ENCODE measurements at places on chromosomes 16 and 17.

DNA sequence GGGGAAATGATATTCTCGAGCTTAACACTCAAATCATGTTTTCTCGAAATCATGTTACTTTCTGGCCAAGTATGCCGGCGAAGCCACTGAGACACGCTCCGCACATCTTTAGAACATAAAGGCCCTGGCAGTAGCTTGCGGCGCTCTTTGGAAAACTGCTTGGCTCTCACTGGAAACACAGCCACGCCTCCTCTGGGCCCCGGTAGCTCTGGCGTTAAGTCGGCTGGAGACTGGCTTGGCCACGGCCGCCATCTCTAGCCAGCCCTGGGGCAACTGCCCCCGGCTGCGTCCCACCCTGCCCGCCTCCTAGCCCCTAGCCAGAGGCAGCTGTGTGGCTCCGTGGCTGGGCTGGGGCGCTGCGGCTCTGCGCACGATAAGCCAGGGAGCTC is 9.2 kb upstream of the BAIAP2 start:
- no peak for DNase-seq

GRCh38 chr16:78902321-78902720 is 698.2 kb downstream of the MAF start:
- no peak for DNase-seq

DNA sequence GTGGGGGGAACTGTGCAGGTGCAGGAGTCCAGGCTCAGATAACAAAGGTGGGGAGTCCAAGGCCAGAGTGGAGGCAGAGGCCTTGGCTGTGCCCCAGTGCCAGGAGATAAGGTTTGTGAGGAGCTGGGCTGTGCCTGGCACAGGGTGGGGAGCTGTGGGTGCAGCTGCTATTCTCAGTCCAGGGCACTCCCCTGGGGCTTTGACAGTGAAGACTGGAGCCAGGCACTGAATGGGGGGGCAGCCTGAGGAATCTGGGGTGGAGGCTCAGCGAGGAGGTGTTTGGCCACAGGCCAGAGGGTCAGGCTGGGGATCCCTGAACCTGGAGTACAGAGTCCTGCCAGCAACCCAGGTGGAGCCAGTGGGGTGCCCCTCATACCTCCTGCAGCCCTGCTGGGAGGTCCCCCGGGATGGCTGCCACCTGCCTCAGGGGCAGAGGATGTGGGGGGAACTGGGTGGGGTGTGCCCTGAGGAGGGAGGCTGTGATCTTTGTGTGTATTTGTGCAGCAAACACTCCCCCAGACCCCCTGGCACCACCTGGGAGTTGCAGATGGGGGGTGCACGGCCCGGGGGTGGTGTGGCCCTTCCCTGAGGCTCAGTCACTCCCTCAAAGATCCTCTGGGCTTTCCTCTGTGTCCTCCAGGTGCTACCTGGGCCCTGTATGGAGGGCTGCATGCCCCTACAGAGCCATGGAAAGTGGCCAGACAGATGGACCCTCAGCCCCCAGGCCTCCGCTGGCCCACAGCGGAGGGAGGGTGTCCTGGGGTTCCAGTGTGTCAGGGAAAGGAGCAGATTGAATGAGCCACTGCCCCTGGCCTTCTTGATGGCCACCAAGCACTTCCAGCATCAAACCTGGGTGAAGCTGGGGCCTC is 44.5 kb upstream of the SMPD3 start:
- no peak for DNase-seq

GRCh38 chr17:58390884-58391283 is 26.4 kb downstream of the RNF43 start:
- no peak for DNase-seq

- DNase-seq: no peak
These were observed 21.7 kb upstream of the DOK4 start for GRCh38 chr16:57508035-57508425.

DNA sequence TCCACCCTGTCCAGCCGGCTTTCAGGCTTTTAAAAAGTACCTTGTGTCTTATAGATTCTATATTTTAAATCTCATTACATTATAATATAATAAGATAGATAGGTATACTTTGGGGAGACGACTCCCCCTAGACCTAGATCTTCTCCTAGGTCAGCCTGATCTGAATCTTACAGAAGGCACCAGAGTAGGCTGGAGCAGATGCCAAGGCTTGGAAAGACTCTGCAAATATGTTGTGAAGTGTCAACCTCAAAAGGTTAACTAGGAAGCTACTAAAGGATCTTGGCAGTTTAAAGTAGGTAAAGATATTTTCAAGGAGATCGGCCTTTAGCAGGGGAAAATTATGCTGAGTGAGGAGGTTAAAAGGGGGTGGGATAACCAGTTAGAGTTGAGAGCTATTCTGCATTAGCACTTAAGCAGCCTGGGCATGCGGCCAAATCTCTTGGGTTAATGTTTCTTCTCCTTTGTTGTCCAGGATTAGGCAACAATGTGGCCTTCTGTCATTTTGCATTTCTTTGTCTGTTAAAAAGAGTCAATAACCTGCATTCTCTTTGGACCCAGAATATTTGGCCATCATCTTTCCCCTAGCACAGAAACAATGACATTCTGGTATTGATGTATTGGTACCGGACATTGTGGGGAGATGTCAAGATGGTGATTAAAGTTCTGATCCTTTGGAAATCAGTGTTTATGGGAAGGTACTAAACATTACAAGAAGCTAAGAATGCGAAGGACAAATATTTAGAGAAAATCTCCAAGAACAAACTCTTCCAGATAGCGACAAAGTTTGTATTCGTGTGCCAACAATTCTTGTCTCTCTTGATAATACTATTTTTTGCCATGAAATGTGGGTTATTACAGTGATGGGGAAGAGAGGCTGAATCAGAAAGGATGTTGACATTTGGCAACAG is 51.2 kb upstream of the DHX40 start:
- DNase-seq: no peak

- no peak for DNase-seq
These were observed 9.0 kb upstream of the PPP1R27 start for GRCh38 chr17:81843713-81844326.

Measured in activated T-helper 1 cell treated with anti-CD3 and anti-CD28 coated beads, Interleukin-2, amount 50 U/mL, for 16 hours (primary cell).